ENCODE measurements at places on chromosomes 16 and 17.

DNA sequence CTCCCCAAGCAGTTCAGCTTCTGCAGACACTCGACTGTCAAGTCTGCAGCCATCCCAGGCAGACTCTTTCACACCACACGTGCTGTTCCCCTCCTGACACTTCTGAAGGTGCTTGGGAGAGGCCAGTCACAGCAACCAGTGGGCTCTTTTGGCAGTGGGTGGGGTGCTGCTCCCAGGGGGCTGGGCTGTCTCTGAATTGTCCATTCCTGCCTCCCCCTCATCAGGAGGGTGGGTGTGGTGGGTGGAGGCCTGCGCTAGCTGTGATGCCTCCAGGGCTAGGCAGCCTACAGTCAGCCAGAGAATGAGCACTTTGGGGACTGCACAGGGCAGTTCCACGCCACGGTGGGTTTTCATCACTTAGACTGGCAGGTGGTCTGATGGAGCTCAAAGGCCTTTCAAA, 10.3 kb downstream of the STARD3 start:
- DNase-seq = no peak

DNA sequence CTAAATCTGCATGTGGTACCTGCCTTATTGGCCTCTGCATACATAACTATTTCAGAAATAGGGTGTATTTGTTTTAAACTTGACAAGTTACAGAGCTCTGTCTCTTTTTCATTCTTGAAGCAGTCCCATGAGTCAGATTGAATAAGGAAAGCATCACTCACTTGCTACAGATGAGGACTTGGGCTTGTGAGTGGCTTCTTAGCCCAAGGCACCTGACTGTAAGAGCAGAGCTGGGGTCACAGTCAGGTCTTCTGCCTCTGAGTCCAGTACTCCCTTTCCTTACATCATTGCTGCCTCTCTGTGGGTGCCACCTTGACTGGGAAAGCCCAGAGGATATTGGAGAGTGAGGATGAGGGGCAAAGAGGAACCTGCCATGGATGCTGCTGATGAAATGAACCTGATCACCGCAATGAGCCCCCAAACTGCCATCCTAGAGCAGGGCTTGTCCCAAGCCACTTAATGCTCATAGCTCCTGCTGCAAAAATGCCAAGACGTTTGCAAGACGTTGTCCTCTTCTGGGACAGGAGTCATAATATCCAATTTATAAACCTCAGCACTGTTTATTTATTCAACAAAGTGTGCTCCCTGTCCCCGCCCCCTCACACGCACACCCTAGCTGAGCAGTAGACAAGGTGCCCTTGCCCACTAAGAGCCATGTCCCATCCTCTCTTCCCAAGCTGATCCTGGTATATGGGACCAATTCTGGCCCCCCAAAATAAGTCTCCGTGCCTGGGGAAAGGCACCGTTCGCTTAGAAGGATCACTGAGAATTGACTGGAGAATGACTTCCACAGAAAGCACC, 74.1 kb downstream of the CCDC182 start:
- DNase-seq = no peak

DNA sequence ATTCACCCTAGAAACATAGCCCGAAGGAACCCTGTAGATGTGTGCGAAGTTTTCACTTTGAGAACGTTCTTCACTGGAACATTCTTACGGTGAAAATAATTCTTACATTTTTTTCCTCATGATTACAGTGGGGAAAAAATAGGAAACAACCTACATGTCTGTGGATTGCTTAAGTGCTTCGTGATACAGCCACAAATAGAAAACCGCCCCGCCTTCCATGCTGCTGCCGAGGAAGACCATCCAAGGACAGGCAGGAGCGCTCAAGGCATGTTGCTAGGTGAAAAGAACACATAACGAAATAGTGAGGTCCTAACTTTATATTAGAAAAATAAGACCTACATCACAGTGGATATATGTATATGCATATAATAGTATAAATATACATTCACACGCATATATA, 78.8 kb downstream of the BMERB1 start:
- DNase-seq = no peak

GRCh38 chr17:39328815-39329214, 72.6 kb downstream of the FBXL20 start:
- no peak for DNase-seq

DNA sequence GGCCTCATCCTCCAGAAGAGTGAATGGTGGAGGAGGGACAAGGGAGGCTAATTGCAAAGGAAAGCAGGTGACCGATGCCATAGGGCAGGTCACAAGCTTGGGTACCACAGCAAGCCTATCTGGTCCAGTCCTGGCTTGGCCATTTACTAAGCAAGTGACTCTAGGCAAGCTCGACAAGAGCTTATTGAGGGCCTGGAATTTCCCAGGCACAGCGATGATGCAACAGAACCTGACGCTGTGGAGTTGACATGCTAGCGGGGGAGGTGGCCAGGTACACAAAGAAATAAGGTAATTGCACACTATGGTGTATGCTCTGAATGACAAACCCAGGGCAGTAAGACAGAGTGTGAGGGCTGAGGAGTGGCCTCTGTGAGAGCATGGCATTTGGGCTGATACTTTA, 98.5 kb downstream of the PGS1 start:
- no peak for DNase-seq

DNA sequence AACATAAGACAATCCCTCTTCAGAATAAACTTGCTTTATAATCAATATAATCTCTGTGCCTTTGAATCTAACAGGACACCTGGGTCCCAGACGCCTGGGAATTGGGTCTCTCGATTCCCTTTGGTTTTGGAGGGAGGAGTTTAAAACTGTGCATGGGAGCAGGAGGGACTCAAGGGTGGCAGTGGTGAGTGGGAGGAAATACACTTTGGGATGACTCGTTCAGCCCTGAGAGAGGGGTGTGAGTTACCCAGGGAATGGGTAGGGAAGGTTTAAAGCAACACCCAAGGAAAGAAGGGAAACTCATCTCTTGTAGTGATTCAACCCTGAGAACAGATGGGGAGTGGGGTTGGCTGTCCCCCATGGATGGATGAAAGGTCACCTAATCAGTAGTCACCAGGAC, 1.6 kb downstream of the RANGRF start:
- no peak for DNase-seq

- no peak for DNase-seq
Measured at GRCh38 chr17:48294806-48295361, 135.1 kb downstream of the SKAP1 start.

DNA sequence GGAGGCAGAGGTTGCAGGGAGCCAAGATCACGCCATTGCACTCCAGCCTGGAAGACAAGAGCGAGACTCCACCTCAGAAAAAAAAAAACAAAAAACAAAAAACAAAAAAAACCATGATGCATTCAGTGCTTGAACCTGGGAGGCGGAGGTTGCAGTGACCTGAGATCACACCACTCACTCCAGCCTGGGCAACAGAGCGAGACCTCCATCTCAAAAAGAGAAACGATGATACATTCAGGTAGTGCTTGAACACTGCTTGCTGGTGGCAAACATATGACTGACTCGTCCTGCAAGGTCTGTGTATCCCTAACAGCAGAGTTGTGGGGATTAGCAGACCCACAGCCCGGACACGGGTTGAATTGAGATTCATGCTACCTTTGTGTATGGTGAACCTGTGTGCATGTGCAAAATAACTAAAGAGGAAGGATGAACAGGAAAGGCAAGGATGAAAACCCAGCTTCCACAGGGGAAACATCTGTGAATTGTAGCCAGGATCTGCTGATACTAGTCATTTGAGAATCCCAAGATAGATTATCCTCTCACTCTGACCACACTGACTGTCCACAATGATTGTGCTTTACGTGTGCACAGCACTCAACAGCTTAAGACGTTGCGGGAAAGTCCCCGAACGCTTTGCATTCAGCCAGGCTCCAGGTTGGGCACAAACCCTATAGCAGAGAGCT, 52.4 kb upstream of the MRPS23 start:
- no peak for DNase-seq

DNA sequence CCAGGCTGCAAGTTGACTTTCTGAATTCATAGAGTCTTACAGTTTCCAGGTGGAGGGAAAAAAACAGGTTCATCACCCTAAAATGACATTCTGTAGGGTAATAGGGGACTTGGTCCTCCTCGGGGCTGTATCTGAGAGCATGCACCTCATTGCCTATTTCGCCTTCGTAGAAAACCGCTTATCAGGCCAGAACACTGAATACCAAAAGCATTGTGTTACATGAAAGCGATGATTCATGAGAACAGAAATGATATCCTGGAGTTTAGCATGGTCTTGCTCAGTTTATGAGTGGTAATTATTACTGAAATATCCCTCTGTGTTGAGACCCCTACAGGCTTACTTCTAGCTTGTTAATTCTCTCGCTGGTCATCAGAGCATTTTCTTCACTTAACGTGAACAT, 61.4 kb upstream of the ARHGAP44 start:
- DNase-seq = no peak

DNA sequence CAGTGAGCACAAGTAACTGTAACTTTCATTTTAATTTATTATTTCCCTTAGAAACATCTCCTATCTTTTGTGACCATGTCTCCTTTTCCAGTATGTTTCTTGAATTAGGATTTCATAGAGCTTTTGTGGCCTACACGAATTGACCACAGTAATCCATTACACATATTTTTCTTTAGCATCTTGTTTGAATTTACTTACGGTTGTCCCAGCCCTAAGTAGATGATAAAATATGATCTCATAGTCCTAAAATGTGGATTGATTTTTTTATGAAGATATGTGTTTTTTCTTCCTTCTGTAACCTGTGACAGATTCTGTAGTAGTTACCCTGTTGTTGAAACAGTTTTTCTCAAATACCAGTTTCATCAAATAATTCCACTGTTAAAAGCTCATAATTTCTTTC, 61.5 kb downstream of the NF1 start:
- DNase-seq = no peak

- DNase-seq = no peak
Measured at GRCh38 chr16:84196727-84197394, 5.9 kb downstream of the ADAD2 start.

- peak; percentile 17 for DNase-seq
Measured at GRCh38 chr16:56932721-56933619, 1.0 kb downstream of the HERPUD1 start.

DNA sequence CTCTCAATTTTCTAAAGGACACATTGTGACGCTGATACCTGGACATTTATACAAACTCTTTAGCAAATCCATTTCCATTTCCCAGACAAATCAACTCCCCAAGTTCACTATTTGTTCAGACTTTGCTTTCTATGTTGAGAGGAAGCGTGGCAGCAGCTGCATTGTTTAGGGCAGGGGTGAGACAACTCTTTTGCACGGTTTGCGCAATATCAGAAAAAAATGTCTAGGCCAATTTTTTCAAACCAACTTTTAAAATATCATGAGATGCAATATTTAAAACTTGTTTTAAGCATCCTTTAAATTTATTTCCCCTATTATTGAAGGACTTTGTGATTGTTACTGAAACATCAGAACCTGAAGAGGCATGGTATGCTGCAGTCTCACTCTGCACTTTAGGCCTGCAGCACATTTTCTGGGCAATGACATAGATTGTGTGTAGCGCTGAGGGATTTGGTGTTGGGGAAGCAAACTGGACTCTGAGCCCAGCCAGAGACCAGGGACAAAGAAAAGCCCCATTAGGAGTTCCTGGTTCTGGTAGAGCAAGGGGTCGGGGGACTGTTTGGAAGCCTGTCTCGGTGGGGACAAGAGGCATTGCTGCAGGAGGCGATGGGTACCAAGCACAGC, 6.4 kb upstream of the CCDC182 start:
- DNase-seq = no peak

- no peak for DNase-seq
Measured at GRCh38 chr16:48533931-48534330, 76.0 kb downstream of the N4BP1 start.

GRCh38 chr16:49851468-49851787, 4.5 kb downstream of the ZNF423 start:
- DNase-seq = no peak

GRCh38 chr16:72473631-72474030, 301.7 kb upstream of the PMFBP1 start:
- DNase-seq = no peak

- no peak for DNase-seq
Measured at GRCh38 chr16:72976438-72977064, 71.4 kb downstream of the ZFHX3 start.

DNA sequence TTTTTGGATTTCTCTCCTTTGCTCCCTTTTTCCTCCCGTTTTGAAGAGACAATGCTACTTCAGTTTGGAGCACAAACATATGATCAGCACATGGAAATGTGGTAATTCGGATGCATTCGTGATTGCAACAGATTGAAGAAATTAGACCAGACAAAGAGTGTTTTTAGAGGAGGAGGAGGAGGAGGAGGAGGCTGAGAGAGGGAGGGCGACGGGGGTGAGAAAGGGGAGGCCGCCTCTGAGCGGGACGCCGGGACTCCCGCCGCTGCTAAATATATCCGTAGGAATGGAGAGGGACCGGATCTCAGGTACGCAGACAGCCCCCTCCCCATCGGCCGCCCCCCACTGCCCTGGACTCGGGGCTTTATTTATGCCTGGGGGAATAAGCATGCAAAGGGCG, 179.3 kb downstream of the SEC14L1 start:
- DNase-seq = no peak

- DNase-seq = no peak
Measured at GRCh38 chr16:69351309-69352027, at the start of gene TMED6. Gene TMED6, minus strand, starts transcription at chr16:69351786. Its CDS starts 33 bp downstream, at chr16:69351753.

GRCh38 chr17:74298778-74299177, 24.7 kb downstream of the DNAI2 start:
- DNase-seq = no peak

DNA sequence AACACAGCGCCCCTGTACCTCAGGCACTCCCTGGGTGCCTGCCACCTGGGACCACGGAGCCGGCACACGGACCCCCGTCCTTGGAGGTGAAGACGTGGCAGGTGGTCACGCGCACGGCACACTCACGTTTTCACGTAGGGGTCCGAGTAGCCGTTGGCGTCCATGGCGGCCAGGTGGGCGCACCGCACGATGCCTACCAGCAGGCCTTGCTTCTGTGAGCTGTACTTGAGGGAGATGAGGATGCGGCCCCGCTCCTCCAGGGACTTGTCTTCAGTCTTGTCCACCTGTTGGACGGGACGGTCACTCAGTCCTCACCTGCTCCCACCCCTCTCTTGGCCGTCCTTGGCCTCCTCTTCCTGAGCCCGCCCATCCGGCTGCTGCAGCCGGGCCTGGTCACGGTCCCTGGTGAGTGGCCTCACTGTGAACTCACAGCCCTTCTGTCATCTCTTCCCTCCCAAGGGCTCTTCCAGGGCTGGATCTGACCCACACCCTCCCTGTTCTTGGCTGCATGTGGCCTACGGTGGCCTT, 18.8 kb downstream of the SCGB1C2 start:
- DNase-seq = no peak

- DNase-seq = no peak
Measured at GRCh38 chr16:57753448-57754353, 18.1 kb downstream of the KATNB1 start.

GRCh38 chr16:2472885-2473445, 1.9 kb downstream of the NTN3 start:
- no peak for DNase-seq
